Neural progenitor cell (in vitro differentiated cells): ENCODE measurements at places on chromosomes 11 and 22. TPM values are rescaled to one million over a fixed set of nuclear protein-coding genes. Genes with fewer than 3 reads are reported as not detected.
A peak's percentile ranks its signal among the peaks of the same experiment; 100 is the strongest.

DNA sequence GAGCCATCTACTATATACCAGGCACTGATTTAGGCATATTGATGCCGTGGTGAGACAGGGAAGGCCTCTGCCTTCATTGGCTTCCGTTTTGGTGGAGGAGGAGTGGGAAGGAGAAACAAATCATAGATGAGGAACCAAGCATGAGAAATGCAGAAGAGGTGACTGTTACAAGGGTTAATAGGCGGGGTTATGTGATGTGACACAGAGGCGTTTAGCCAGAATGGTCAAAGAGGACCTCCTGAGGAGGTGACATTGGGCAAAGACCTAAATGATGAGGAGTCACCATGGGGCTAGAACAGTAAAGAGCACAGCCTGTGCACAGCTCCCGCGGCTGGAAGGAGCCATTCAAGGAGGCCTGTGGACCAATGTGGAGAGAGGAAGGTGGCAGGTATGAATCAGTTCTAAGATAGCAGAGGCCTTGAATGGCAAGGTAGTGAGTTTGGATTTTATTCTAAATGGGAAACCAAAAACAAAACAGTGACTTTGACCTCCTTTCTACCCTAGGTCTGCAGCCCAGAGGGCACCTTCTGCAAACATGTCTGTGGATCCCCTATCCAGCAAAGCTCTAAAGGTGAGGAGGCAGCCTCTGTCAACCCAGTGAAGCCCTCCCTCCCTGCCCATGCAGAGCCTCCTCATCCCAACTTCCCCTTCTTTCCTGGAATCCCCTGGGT is 11.7 kb downstream of the MAFF start:
- DNase-seq = no peak
- H3K36me3 ChIP-seq = no peaks in the 10 kb centered on the region
- no peaks in the 10 kb centered on the region for H3K4me1 ChIP-seq
- H3K27ac ChIP-seq = no peak overlapping the region

The PTGDR2 gene
- total RNA-seq = 0.06 TPM in 1 of 2 replicates, not detected in the other

DNA sequence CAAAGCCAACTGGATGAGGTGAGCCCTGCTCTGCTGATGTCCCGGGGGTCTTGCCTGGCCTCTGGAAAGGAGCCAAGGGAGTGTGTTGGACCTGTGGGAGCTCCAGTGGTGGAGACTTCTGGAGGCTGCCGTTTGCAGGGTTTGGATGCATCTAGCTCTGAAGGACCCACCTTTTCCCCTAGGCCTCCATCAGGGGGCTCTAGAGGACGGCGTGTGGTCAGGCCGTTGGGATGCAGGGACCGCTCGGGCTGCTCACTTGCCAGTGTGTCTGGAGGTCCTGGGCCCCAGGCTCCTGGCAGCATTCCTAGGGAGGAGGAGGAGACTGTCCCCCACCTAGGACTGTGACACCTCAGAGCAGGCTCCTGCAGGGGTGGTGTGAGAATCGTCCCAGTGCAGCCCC is 58.3 kb downstream of the PRDM11 start:
- no peaks in the 10 kb centered on the region for H3K36me3 ChIP-seq
- H3K27me3 ChIP-seq = no peaks in the 10 kb centered on the region
- H3K4me3 ChIP-seq = no peak overlapping the region
- H3K27ac ChIP-seq = no peak overlapping the region

The TMEM191B gene
- 0.46 TPM in 1 of 2 replicates, not detected in the other for total RNA-seq

DNA sequence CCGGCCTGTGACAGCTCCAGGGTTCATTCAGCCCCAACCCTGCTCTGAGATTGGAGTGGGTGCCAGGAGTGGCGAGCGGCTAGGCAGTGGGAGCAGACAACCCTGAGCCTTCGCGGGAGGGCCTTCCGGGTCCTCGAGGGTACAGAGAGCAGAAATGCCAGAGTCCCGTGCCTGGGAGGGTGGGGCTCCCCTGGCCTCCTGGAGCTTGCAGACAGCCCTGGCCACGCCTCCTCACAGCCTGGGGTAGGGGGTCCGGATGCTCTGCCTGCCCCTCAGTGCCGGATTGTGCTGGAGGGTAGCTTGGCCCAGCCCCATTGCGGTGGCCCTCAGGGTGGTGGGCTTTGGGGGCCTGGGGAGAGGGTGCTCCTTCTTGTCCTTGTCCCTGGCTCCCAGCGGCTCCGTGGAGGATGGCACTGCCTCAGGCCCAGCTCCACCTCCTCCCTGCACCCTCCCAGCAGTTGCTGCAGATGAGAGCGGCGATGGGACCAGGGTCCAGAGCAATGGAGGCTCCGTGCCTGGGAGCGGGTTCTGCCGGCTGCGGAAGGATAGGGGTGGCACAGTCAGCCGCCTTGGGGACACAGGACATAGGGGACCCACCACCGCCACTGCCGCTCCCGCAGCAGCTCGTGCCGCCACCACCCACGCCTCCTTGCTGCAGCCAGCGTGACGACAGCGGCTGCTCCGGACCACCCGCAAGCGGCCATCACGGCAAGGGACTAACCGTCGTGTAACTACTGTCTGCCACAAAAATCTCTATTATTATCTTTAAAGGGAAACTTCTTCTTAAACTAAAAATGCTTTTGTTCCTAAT is 34.9 kb upstream of the OR10G7 start:
- H3K4me1 ChIP-seq = no peaks in the 10 kb centered on the region
- no peak for DNase-seq
- H3K4me3 ChIP-seq = no peak overlapping the region

GRCh38 chr22:28817919-28818859 is 17.8 kb upstream of the XBP1 start:
- H3K27me3 ChIP-seq = no peaks in the 10 kb centered on the region
- H3K27ac ChIP-seq = peak overlapping the region; percentile 18
- no peak for DNase-seq
- no peak overlapping the region for H3K4me3 ChIP-seq

The NCAM1 gene
- total RNA-seq = 17.5 and 20.8 TPM in 2 replicates
